Kidney tubule cell (primary cell): ENCODE measurements at places on chromosomes 5 and 9.

GRCh38 chr9:5500441-5501235 is 9.7 kb upstream of the PDCD1LG2 start:
- DNase-seq = peak; percentile 53

- no peak for DNase-seq
Observed at GRCh38 chr9:127580879-127581475, 31.1 kb upstream of the STXBP1 start.

DNA sequence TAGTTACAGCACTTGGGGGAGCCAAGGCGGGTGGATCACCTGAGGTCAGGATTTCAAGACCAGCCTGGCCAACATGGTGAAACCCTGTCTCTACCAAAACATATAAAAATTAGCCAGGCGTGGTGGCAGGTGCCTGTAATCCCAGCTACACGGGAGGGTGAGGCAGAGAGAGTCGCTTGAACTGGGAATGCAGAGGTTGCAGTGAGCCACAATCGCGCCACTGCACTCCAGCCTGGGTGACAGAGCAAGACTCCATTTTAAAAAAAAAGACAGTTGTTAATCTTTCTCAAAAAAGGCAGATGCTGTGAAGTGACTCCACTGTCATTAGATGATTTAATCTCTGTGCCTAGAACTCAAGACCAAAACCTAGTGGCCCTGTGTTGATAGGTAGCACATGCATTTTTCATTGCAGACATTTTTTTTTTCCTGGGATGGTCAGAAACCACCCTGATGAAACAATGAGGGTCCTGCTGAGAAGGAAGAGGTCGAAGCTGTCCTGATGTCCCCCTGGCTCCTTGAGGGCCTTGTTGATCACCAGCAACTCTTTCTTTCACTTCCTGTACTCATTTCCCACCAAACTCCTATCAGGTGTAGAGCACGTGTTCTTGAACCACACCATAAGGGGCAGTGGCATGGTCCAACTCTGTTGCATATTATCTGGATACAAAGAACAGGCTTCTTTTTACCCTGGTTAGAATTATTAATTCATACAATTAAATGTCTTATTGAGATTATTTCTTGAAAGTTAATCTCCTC is 382.2 kb downstream of the ICE1 start:
- DNase-seq = no peak

GRCh38 chr9:129801504-129801903 is 1.5 kb upstream of the TOR1B start:
- no peak for DNase-seq

- DNase-seq = no peak
Observed at GRCh38 chr5:56316299-56316994, 83.3 kb upstream of the ANKRD55 start.

- DNase-seq = no peak
Observed at GRCh38 chr5:7888901-7889300, 20.0 kb downstream of the MTRR start.

DNA sequence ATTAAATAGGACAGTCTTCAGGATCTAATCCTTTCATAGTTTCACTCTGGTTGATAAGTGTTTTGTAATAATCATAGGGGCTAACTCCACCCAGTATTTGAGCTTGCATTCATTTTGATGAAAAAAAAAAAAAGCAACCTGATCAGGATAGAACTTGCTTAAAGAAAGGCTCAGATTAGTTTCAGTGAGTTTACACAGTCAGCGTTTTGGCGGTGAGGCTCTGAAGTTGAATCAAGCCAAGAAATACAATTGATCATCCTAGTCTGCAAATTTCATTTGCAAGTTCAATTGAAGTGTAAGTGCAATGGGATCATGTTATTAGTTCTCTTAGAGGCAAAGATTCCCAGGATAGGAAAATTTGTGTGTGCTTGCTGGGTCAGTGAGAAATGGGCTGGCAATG is 159.7 kb upstream of the ELL2 start:
- DNase-seq = no peak

DNA sequence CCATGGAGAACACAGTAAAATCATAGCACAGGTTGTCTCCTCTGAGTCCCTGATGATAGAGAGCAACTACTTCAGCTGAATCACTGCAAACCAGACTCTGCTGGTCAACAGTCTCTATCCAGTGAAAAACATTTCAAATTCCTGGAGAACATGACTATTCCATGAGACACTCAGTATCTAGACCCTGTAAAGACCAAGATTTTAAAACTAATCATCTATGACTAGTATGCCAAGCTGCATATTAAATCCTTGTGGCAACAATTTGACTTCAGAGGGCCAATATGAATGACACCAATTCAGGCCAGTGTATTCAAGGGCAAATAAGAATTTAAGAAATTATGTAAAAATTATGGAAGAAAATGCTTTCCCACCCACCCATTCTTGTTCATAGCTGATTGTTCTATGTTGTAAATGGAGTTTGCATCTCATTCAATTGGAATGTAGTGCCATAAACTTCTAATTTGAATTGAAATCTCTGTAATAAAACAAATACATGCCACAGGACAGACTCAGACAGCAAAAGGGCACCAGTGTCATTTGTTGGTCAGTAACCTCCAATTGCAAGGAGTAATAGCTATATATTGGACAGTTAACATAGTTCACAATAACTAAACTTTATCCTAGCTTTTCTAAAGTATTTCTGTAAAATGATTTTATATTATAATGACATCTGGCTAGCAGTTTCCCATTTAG is 80.1 kb upstream of the LPAR1 start:
- DNase-seq = peak; percentile 58

GRCh38 chr5:15515229-15515628 is 15.2 kb downstream of the FBXL7 start:
- DNase-seq = no peak

GRCh38 chr5:31407921-31408693 is 123.8 kb downstream of the DROSHA start:
- peak; percentile 63 for DNase-seq

DNA sequence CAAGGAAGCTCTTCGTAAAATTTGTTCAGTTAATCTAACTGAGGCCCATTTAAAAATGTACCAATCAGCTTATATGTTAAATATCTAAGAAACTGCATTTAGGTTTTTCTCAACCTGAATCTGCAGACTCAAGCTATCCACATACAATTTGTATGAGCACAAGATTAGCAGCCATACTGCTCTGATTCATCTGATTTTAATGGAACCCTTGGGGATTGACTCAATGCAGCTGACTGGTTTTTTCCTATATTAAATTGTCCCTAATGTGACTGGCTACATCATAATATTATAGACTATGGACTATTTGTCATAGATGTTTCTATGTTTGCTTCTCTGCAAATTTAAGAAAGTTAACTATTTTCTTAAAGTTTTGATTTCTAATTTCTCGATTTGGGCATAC is 451.0 kb upstream of the TUSC1 start:
- no peak for DNase-seq

DNA sequence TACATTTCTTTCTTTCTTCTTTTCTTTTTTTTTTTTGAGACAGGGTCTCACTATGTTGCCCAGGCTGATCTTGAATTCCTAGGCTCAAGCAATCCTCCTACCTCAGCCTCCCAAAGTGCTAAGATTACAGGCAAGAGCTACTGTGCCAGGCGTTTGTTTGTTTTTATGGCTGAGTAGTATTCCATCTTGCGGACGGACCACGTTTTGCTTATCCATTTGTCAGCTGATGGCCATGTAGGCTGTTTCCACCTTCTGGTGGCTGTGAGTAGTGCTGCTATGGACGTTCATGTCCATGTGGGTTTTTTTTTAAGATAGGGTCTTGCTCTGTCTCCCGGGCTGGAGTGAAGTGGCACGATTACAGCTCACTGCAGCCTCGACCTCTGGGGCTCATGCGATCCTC is 2.5 kb downstream of the DOK3 start:
- DNase-seq = no peak

GRCh38 chr9:65403721-65404120 is 118.7 kb upstream of the FOXD4L5 start:
- no peak for DNase-seq

GRCh38 chr9:14245901-14246525 is 67.9 kb downstream of the NFIB start:
- peak; percentile 51 for DNase-seq

GRCh38 chr9:113521693-113522255 is 58.2 kb downstream of the RGS3 start:
- DNase-seq = no peak

DNA sequence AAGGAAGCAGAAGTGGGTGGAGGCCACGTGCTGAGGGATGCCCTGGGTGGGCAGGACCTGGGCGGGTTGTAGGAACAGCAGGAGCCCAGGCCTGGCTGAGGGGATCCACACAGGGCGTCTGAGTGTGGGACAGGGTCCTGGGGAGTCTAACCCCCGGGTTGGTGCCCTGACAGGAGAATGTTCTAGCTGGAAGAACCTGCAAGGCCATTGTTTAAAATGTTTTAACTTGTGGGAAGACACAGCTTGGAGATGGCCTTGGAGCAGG is 33.9 kb upstream of the SUSD3 start:
- no peak for DNase-seq

DNA sequence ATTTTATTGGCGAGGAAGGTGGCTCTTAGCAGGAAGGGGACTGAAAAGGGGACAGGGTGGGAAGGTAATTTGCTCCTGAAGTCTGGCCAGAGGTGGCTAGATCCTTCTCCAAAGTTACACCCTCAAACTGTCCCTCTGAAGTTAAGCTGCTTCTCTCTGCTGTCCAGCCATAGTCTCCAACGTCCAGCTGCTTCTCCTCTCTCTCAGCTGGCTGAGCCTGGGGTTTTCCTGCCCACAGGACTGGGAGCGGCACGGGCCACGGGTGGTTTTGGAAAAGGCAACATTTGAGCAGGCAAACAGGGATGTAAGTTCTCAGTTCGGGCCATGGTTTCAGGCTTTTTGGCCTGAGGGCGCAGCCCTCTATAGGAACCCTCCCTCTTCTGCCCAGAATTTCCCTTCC is 128.3 kb downstream of the YIPF5 start:
- DNase-seq = no peak

DNA sequence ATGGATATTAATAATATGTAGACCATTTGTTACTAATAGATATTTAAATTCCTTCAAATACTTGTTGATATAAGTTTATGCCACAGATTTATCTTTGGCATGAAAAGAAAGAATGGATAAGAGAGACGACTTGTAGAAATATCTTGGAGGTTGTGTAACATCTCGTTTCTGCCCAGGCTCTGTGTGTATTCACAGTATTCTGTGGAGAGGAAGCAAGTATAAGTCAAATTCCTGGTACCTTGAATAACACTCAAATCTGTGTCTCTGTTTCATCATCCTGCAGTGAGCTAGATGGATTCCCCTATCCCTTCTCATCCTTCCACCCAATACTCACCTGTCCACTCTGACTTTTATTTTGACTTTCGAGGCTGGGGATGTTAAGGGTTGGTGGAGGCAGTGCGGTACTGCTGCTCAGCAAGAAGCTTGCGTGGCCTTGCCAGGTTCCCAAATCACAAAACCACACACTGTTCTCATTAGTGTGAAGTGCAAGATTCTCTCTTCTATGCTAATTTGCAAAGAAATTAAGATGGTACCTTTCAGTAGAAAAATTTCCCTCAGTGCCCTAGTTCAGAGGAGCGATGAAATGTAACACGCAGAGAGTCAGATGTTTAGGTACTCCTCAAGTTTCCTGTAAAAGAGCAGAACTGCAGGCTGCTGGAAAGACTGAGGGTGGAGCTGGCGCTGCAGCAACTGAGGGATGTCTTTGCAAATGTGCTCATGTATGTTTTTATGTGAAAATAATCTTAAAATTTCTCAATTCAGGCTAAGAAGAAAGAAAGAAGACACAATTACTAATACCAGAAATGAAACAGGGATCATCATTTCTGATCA is 42.6 kb upstream of the ANKRD18A start:
- DNase-seq = no peak

GRCh38 chr9:80435591-80435990 is 863.8 kb downstream of the TLE4 start:
- no peak for DNase-seq

DNA sequence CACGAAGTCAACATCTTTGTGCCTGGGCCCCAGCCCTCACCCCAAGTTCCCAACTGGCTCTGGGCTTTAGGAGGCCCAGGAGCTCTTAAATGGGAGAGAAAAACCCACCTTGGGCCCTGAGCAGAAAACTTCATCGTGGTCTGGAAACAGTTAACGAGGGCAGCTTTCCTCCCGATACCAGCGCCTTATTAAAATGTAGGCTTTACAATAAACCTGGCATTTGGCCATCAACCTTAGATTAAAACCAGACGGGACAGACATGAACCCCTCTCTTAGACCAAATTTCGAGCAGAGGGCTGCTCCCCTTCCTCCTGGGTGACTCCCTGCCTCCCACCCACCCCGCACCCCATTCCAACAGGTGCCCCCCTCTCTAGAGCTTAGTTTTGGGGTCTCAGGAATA is 39.4 kb downstream of the PRRX2 start:
- no peak for DNase-seq

- DNase-seq = peak; percentile 59
Observed at GRCh38 chr5:150000990-150001659, 586 bp downstream of the HMGXB3 start.

GRCh38 chr9:129867136-129868022 is 32.1 kb downstream of the USP20 start:
- no peak for DNase-seq

- no peak for DNase-seq
Observed at GRCh38 chr5:140468188-140468587, 66.6 kb downstream of the ANKHD1 start.

DNA sequence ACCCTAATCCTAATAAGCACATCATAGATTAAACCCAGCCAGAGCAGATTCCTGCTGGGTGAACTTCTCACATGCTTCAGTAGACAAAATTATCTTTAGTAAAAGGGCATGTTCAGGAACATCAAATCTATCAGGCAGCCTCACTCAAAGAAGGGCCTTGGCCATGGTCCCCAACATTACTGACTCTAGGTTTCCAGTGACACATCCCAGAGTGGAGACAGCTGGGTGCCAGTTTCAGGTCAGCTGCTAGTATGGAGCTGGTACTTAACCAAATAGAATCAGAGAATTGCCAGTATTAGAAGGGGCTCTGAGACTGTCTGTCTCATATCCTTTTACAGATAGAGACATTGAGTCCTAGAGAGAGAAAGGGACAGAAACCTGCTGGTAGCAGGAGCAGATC is 44.1 kb upstream of the GALNT10 start:
- no peak for DNase-seq

DNA sequence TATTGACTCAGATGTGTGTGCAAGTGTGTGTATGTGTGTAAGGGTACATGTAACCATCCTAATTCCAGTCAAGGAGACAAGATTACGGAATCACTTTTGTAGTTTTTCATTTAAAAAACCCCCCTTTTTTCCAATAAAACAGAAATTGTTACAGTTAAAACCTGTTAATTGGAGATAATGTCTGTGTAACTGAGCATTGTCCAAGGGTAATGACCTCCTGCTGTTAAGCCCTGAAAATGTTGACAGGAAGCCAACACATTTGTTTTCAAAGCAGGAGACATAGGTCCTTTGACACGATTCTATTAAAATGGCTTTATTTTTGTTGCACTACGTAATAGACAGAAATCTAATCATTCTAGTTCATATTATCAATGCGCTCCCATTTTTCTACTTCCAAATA is 457.3 kb upstream of the ARRDC3 start:
- DNase-seq = no peak

DNA sequence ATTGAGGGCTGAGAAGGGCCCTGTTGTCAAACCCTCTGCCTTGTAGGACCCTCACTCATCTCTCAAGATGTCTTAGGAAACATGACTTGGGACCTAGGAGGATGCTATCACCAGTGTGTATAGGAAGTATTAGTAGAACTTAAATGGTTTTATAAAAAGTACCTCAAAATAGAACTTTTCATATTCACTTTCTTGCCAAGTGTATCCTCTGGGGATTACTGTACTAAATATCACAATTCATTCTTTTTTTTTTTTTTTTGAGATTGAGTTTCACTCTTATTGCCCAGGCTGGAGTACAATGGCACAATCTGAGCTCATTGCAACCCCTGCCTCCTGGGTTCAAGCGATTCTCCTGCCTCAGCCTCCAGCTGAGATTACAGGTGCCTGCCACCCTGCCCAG is 56.2 kb downstream of the ARHGEF28 start:
- no peak for DNase-seq
